ENCODE measurements at places on chromosomes 13 and 19.
A peak's percentile ranks its signal among the peaks of the same experiment; 100 is the strongest.

- DNase-seq = no peak
Measured at GRCh38 chr13:100525453-100526317, 62.9 kb downstream of the GGACT start.

DNA sequence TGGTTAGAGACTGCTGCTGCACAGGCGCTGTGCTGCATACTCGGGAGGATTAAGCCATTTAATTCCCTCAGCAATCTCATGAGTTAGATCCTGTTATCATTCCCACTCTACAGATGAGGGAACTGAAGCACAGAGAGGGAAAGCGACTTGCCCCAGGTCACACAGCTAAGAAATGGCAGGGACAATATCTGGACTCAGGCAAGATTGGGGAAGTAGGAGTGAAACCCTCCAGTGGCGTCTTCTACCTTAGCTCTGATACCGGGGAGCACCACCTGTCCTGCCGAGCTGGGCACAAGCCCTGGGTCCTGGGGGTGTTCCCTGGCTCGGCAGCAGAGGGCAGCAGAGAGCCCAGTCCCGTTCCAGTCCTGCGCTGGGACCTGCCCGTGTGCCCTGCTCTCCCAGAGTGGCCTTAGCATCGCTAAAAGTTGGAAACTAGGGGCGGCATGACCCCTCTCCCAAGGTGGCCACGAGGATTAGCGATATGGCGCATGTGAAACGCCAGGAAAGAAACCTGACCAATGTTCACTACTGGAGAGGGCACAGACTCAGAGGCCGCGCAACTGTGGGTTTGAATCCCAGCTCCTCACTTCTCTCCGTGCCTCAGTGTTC, 20.5 kb downstream of the CYTH2 start:
- DNase-seq = peak; percentile 84

DNA sequence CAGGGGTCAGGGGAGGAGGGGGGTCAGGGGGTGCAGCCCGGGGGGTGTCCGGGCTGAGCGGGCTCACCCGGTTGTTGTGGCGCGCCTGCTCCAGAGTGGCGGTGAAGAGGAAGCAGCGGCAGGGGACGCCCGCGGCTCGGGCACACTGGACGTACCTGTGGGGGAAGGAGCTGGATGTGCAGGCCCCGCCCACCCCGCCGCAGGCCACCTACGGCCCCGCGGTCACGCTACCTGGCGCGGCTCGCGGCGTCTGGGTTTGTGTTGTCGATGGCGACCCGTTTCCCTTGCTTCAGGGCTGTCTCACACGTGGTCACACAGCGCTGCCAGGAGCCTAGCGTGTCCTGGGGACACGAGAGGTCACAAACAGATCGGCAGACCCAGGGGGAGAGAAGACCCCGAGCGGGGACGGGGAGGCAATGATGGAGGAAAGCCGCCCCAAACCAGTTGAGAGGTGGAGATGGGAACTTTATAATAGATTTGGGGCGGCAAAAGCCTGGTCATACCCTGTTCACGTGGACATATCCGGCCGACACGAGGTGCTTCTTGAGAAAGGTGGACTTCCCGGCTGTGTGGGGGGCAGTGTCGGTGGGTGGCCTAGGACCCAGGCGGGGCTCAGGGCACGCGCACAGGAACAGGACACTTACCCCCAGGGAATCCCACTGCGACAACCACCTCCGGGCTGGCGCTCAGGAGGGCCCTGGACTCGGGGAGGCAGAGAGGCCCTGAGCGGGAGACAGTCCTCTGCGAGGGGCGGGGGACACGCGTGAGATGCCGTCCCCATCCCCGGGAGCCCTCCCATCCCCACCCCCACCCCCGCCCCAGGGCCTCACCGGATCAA, 5.6 kb downstream of the PNKP start:
- DNase-seq = no peak

GRCh38 chr13:78714717-78715116, 55.8 kb upstream of the OBI1 start:
- no peak for DNase-seq

GRCh38 chr13:59951011-59951410, 212.7 kb downstream of the DIAPH3 start:
- DNase-seq = no peak

GRCh38 chr19:45615795-45616703, 14.0 kb upstream of the GPR4 start:
- peak; percentile 86 for DNase-seq

DNA sequence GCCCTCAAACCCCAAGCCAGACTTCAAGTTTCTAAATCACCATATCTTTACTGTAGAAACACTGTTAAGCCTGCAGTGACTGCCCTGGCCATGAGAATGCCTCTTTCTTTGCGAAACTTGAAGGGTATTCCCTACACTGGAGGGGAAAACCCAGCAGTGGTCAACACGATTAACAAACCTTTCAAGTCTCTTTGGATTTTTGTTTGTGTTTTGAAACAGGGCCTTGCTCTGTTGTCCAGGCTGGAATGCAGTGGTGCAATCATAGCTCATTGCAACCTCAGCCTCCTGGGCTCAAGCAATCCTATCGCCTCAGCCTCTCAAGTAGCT, 17.4 kb upstream of the POMP start:
- DNase-seq = no peak

DNA sequence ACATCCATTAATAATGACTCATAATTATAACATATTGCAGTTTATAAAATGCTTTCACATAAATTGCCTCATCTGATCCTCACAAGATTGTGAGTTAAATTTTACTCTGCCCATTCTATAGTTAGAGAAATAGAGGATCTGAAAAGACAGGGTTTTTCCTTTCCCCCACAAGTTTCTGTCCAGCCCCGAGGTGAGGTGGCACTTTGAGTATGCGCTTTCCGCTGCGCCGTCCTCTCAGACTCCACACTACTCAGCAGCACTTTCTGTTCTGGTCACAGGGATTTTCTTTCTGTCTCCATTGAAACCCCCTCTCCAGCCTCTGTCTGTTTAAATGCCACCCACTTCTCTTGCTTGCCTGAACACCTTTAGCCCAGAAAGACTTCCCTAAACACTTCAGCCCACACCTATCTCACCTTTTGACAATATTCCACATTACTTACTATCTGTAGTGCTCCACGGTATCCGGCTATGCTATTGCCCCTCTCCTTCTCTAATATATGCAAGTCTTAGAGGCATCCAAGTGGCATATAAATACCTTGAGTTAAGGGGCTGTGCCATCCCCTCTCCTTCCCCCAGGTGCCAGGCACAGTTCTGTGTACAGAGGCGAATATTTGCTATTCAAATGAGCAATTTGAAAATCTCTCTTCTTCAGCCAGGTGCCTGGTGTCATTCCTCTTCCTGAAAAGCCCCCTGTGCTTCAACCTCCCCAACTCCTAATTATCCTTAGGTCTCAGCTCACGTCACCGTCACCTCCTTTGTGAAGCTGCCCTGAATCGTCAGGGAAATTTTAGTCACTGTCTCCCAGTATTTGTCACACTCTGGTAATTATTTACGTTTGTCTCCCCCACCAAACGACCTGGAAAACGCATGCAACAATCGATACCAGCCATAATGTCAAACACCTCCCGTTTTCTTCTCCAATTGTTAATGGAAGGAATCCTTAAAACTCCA, 268.7 kb downstream of the NHLRC3 start:
- DNase-seq = peak; percentile 33

DNA sequence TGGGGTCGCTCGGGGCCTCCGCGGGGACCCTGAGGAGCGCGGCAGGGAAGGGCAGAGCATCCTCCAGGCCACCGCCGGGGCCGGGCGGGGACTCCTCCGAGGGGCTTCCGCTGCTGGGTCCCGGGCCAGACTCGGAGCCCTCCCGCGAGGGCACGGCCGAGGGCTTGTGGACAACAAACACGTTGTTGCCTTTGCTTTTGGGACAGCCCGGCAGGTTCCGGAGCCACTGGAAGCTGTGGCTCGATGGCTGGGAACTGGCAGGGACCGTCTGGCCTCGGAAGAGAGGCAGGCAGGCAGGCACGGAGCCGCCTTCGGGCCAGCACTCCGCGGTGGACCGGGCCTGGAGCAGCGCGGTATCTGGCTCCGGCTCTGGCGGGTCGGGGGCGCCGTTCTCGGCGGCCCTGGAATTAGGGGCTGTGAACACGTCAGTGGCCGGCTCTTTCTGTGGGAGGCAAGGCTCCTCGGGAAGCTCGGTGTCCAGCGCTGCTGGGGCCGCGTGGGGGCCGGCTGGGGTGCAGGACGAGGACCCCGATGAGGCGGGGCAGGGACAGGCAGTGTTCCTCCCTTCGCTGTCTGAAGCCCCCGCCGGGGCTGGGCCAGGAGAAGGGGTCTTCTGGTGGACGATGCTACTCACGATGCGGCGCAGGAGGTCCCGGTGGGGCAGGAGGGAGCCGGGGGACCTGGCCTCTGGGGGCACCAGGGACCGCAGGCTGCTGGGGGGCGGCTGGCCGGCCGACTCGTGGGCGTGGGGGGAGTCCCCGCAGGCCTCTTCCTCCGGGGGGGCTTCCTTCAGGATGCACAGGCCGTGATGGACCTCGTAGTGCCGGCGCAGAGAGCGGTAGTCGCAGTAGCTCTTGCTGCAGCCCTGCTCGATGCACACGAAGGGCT, 27.6 kb downstream of the ZNF541 start:
- DNase-seq = no peak
